ENCODE measurements at places on chromosomes 6 and 20.

DNA sequence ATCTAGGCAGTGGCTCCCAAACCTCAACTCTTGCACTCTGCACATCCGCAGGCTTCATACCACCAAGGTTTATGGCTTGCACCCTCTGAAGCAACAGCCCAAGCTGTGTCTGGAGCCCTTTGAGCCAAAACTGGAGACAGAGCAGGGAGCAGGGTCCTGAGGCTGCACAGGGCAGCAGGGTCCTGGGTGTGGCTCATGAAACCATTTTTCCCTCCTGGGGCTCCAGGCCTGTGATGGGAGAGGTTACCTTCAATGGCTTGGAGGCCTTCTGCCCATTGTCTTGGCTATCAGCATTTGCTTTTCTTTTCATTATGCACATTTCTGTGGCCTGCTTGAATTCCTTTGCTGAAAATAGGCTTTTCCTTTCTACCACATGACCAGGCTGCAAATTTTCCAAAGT lies 6.3 kb upstream of the FAM184A start:
- DNase-seq: no peak

GRCh38 chr6:145904868-145905267 lies 59.3 kb downstream of the SHPRH start:
- DNase-seq: no peak

DNA sequence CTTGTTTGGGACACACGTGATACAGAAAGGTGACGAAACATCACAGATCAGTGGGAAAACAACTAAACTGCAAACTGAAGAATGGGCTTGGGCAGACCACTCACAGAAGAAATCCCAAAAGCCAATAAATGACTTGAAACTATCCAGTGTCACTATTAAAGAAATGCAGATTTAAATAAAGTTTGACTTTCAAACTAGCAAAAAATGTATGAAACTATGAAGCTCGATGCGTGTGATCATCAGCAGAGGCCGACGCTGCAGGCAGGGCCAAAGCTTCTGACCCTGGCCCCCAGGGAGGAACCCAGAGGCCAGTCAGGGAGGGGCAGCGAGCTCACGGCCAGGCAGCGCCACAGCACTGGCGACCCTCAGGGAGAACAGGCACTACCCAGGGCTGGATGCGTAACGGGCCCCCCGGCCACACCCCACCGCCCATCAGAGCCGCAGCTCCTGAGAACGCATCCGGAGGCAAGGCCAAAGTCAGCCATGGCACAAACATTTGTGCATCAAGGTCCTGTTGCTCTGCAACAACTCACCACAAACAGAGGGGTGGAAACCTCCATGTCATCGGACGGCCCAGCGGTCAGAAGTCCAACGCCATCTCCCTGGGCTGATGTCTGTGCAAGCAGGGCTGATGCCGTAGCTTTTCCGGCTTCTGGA lies 94.1 kb downstream of the YTHDF1 start:
- no peak for DNase-seq

DNA sequence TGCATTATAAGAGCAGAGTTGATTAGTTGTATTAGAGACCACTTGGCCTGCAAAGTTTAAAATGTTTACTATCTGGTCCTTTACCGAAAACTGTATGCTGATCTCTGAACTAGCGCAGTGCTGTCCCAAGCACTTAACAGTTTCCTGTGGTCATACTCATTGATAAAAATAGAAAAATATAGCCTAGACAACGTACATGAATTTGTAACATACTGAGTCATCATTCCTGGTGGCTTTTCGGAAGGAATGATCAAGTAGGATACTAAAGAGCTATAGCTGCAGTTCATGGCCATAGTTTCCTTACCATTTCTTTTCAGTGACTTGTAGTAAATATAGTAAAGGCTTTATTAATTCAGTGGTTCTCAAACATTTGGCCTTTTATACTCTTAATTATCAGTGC lies 18.4 kb downstream of the TTK start:
- no peak for DNase-seq

- DNase-seq: no peak
These were observed 155.5 kb downstream of the SIM1 start for GRCh38 chr6:100309174-100309573.

- DNase-seq: peak; percentile 74
These were observed 22.7 kb upstream of the TMEM181 start for GRCh38 chr6:158536891-158537798.

DNA sequence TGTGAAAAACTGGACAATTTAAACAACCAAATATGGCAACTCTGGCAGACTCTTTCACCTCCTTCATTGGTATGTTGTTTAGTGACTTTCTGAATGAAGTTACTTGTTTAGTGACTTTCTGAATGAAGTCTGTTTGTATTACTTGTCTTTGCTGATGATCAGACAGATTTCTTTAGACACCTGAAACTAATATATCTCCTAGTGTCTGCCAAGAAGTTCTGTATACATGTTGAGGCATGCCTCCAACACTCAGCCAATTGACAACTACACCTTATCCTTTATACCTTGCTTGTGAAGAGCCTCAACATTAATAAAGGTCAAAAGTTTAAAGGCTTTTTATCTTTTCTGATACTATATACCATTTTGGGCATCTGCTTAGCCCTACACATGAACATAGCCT lies 725.4 kb upstream of the EPHA7 start:
- no peak for DNase-seq

GRCh38 chr6:55819811-55820210 lies 55.6 kb downstream of the BMP5 start:
- no peak for DNase-seq

DNA sequence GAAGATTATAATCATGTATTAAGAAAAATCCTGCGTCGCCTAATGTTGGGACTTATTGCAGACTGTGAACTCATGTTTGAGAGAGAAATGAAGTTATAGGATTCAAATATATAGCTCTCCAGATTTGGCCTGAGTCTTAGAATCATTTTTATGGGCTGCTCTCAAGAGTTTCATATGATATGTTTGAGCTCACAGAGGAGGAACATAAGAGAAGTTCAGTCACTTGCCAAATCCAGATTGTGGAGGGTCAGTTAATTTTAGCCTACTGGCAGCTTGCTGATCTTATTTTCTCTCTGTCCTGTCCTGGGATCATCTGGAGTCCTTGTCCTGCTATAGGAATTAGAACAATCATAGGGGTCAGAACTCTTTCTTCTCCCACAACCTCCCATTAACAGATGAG lies 186.1 kb upstream of the SUPT3H start:
- DNase-seq: no peak

- DNase-seq: no peak
These were observed 81.3 kb upstream of the NT5E start for GRCh38 chr6:85368631-85369030.

- peak; percentile 42 for DNase-seq
These were observed 54.2 kb downstream of the BCAS4 start for GRCh38 chr20:50848846-50849673.

- DNase-seq: no peak
These were observed 350.8 kb downstream of the RNGTT start for GRCh38 chr6:88612631-88613030.

DNA sequence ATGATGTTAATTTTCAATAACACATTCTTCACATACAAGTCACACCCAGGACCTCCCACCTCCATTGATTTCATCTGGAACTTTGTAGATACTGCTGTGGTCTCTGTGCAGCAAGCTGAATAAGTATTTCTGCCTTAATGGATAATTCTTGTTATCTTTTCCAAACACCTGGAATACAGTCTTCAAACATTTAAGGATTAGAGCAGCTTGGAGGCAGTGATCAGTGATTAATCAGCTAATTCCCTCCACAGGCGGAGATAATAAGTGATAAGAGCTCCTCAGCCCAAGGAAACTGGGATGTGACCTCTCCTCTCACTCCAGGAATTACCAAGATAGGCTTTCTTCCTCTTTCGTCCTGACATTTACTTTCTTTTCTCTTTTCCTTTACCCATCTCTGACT lies 110.7 kb downstream of the FIG4 start:
- DNase-seq: no peak
